ENCODE measurements at places on chromosomes 7 and 10.

DNA sequence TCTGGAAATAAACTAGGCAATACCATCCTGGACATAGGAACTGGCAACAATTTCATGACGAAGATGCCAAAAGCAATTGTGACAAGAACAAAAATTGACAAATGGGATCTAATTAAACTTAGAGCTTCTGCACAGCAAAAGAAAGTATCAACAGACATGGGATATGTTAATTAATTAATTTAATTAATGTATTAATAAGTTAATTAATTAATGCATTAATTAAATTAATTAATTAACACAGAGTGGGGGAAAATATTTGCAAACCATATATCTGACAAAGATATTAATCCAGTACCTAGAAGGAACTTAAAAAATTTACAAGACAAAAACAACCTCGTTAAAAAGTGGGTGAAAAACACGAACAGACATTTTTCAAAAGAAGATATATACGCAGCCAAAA, 83.6 kb downstream of the GCC1 start:
- DNase-seq, result no peak

DNA sequence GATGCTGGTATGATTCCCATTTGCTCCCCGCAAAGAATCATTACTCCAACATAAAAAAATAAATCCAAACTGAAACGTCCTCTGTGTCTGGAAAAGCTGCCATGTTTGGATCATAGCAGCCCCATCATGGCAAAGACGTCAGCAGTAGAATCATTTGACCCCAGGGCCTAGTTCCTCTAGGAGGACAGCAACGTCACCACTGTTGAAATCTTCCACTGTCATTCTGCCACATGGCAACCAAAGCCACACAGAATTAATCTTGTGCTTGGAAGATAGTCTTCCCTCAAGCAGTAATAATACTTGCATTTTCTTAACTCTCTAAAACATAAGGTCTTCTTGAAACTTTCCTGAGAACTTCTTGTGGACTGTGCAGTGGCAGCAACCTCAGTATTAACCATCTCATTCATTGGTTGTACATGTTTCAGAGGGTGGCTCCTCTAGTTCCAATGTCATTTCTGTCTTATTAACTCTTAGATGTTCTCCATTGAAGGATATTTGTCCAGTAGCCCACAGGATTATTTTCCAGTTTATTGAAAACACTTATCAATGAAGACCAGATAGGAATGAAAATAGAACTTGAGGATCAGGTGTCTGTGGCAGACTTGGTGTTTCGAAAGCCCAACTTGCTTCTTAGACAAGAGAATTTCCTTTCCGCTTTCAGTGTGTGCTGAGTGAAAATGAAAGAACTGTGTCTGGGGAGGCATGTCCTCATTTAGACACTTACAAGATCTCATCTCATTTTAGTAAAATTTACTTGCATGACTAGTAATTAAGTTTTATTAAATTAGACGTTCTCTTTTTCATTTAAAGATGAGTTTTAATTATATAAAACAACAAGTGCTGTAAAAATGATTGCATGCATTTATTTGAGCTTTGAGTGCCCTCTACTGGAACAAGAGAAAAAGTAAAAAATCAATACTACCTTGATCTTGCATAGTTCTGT, 28.9 kb upstream of the INHBA start:
- DNase-seq, result no peak

DNA sequence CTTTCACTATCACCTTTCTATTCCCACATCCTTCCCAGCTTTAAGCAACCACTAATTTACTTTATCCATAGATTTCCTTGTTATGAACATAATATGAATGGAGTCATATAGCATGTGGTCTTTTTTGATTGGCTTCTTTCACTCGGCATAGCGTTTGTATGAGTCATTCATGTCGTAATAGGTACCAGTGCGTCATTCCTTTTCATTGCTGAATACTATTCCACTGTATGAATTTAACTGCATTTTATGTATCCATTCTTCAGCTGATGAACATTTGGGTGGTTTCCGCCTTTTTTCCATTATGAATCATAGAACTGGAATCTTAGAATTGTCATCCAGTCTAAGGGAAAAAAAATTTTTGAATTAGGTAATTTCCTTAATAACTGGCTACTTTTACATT, 411.3 kb upstream of the AUTS2 start:
- DNase-seq, result no peak

DNA sequence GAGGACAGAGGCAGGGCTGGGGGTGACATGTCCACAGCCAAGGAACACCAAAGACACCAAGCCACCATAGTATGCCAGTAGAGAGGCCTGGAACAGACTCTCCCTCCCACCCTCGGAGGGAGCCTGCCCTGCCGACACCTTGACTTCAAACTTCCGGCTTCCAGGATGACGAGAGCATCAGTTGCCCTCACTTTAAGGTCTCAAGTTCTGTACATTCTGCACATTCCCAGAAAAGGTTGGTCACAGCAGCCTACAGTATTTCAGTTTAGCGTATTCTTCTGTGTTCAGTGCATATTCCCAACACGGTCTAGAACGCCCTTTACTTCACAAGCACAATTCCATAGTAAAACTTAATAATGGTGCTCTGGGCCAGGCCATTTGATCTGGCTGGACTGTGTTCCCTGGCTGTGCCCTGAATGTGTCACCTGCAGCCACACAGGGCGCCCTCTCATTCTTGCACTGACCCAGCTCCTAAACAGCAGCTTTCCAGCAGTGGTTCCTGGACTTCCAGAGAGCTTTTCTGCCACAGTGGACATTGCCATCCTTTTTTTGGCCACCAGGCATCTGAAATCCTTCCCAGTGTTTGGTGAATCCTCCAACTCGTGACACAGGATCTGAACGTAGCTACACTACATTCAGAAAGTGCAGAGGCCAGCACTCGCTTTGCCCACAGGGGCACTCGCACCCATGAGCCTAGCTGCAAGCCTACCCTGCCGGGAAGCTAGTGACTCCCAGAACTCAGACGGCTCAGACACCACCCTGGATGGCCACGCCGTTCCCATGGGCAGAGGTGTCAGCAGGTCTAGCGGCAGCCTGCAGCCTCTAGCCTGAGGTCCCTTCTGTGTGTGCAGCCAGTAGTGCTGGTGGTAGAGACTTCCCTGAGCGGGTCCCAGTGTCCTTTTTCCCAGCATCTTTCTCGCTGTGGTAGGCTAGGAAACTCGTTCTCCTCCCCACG, 36.4 kb upstream of the INSIG1 start:
- no peak for DNase-seq

DNA sequence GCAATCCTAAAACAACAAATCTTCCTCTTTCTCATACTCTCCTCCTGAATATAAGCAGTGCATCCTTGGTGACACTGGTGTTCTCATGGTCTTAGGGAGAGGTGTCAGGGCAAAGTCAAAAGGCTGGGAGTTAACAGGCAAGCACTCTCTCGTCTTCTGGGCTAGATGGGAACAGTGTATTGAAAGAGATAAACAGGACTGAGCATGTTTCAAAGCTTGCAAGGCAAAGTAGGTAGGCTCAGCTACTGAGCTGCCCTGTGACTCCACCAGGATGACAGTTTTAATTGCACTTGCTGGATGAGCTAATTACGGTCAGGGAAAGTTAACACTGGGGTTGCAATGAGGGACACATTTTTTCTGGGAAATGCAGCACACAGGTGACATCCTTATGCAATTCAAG, 554.9 kb upstream of the NRP1 start:
- no peak for DNase-seq

DNA sequence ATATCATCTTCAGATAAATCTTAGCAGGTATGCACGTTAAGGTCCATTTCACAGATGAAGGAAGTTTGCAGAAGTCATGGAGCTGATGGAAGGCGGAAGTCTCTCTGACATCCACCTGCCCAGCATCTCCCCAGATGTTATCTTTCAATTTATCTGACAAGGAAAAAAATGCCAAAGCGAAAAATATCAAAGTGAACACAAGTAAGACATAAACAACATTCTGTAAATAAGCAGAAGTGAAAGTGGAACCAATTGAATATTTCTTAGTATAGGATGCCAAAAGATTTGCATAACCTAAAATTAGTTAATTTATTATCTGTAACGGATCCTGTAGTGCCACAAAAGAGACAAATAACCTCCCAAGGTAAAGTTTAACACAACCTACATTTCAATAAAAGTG, 73.6 kb upstream of the NEBL start:
- no peak for DNase-seq

DNA sequence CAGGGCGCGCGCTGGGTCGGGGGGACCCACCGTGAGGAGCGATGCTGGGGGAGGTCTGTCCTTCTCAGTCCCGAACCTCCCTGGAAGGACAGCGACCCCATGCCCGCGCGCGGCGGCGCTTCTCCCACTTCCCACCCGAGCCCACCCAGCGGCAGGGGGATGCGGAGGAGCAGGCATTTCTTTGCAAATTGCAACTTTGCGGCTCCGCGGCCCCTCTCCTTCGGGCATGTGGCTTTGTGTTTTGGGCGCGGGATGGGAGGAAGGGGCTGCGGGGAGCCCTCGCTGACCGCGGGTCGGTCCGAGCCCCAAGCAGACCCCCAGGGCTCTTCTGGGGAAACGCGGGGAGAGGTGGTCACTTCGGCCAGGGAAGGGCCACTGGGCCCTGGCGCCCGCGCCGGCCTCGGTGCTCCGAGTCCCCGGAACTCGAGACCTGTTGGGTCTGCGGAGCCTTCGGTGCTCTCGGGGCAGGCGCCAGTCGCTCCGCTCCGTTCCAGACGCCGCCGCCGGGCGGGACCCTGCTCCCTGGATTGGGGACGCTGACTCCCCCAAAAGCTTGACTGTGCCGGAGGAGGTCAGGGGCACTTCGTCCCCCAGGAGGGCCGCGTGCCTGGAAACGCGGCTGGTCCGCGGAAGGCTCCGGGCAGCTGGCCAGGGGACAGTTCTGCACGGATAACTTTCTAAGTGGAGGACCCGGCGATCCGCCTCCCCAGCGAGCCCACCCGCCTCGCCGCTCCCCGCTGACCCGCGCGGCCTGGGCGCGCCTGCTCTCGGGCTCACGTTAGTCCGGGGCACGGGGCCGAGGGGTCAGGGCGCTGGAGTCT, 164.2 kb upstream of the DPP6 start:
- DNase-seq, result no peak

GRCh38 chr10:70811881-70812280, 3.9 kb upstream of the SGPL1 start:
- DNase-seq, result no peak

DNA sequence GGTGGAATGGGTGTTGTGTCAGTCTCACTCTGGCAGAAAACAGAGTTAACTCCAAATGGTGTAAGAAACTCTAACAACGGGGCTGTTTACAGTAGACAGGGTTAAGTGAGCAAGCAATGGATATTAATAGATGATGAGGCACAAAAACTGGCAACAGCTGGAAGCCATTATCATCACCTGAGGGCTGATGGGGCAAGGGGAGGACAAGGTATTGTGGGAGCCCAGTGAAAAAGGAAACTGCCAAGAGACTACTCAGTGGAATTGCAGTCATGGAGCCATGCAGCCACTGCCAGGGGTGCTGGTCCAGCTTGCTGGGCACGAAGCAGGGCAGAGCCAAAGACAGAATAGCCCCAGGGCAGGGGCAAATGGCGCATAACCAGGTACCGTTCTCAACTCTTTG, 260.7 kb downstream of the BICC1 start:
- DNase-seq, result no peak

GRCh38 chr7:48175019-48175418, 3.8 kb downstream of the ABCA13 start:
- no peak for DNase-seq

DNA sequence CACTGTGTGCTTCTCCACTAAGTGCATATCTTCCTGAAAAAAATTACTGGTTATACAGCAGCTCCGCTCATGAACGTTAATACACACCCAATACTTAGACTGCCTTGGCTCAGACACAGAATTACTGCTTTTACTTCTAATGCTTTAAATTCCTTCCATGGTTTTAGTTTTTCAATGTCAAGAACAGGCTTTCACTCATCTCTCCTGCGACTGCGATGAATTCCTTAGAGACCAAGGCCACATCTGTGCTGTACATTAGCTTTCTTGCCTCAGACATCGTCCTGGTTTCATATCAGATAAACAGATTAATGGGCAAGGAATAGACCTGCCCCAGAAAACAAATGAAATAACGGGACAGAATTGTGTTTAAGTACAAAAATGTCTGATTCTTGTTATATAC, 120.2 kb downstream of the CYP26A1 start:
- no peak for DNase-seq

GRCh38 chr7:29563590-29564495, at the start of gene PRR15:
TSS of gene PRR15 (plus strand) at chr7:29563835. CDS start at chr7:29566330, 2,495 bp downstream.
- DNase-seq, result no peak

- DNase-seq, result no peak
Observed at GRCh38 chr10:31399631-31400030, 80.6 kb downstream of the ZEB1 start.

- no peak for DNase-seq
Observed at GRCh38 chr10:116287906-116288501, 15.0 kb upstream of the GFRA1 start.

GRCh38 chr10:70622981-70623844, 20.7 kb upstream of the PRF1 start:
- no peak for DNase-seq

DNA sequence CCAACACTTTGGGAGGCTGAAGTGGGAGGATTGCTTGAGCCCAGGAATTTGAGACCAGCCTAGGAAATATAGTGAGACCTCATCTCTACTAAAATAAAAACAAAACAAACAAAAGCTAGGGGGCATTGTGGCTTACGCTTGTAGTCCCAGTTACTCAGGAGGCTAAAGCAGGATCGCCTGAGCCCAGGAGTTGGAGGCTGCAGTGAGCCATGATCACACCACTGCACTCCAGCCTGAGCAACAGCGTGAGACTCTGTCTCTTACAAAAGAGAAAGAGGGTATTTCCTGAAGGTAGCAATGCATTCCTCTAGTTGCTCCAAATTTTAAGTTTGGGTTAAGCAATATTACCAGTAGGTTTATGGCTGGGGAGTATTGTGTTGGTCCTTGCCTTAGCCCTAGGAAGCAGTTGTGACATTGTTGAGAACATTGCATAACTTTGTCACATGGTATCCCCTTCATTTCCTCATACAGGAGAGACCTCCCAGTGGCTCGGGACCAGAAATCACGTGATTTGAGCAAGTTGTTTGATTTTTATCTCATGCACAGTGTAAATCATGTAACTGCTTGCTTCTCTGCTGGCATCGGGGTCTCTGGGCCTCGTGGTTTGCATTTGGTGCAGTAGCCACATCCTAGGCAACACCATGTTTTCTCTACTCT, 23.3 kb upstream of the SMARCD3 start:
- no peak for DNase-seq
